ENCODE measurements at places on chromosomes 12 and 14.
A peak's percentile ranks its signal among the peaks of the same experiment; 100 is the strongest.

- DNase-seq = no peak
- H3K4me3 ChIP-seq = peak overlapping the region; percentile 55
- H3K27me3 ChIP-seq = no peaks in the 10 kb centered on the region
- peak overlapping the region; percentile 41 for H3K27ac ChIP-seq
- peaks cover 56% of the 10 kb centered on the region for H3K4me1 ChIP-seq
Measured at GRCh38 chr12:104522985-104523722, 66.4 kb downstream of the CHST11 start.

GRCh38 chr14:49497725-49498348 is 88.3 kb downstream of the RPS29 start:
- no peak overlapping the region for H3K27ac ChIP-seq
- no peak for DNase-seq
- peaks cover 4% of the 10 kb centered on the region for H3K36me3 ChIP-seq
- peaks cover 6% of the 10 kb centered on the region for H3K4me1 ChIP-seq

DNA sequence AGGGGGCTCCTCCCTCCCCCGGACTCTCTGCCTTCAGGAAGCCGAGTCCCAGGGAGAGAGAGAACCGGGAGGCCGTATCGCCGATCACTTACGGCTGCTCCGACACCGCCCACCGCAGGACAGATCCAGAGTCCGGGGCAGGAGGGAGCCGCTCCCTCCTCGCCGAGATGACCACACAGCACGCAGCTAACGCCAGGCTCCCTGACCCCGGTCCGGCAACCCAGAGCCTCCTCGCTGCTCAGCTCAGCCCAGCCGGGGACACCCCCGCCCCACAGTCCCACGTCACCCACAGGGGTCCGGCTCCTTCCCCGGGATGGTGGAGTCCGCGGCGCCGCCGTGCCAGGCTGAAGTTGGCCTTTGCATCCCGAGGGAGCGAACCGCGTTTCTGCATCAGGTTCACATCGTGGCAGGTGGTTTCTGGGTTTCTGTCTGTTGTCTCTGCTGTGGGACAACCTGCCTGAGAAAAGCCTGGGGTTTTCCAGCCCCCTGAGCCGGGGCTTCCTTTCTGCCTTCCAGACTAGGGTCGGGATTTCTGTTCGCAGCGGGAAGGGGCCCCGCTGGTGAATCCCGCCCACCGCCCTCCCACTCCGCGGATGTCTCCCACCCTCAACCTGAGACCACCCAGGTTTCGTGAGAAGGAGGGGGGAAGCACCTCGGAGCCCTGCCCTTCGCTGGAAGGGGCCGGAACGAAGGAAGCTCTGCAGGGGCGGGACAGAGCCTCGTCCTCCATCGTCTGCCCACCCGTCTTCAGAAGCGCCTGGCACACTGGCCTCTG is 61.2 kb downstream of the NOC4L start:
- peaks cover 3% of the 10 kb centered on the region for H3K36me3 ChIP-seq
- H3K27me3 ChIP-seq = peaks cover 33% of the 10 kb centered on the region
- H3K4me1 ChIP-seq = peaks cover 7% of the 10 kb centered on the region
- H3K27ac ChIP-seq = no peak overlapping the region

DNA sequence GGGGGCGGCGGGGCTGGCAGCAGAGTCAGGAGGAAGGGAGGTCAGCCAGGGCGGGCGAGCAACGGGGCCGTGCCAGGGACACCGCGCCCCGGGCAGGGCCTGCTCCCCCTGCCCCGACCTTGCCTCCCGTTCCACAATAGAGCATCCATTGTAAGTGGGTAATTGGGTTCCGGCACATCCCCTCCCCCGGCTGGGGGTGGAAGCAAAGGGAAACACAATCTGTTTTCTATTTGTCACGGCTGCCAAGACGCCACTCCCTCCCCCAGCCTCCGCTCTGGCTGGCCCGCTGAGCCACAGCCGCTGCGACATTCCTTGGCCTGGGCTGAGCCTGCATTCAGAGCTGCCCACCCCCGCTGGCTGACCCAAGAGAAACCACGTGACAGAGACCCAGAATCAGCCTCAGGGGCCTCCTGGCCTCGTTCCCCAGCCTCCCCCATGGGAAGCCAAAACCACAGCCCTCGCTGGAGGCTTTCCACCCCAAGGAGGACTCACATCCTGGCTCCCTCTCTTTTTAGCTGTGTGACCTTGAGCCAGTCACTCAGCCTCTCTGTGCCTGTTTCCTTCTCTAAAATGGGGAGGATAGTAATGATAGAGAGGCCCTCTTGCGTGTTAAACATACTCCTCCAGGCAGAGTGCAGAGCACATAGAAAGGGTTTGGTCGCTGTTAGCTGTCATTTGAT is 117.6 kb downstream of the SCARB1 start:
- H3K27me3 ChIP-seq = peaks cover 41% of the 10 kb centered on the region
- H3K27ac ChIP-seq = no peak overlapping the region
- DNase-seq = no peak
- peaks cover 10% of the 10 kb centered on the region for H3K4me1 ChIP-seq
- peaks cover 1% of the 10 kb centered on the region for H3K36me3 ChIP-seq

GRCh38 chr14:50516091-50516490 is 16.3 kb downstream of the MAP4K5 start:
- no peaks in the 10 kb centered on the region for H3K27me3 ChIP-seq
- no peak overlapping the region for H3K4me3 ChIP-seq
- peaks cover 6% of the 10 kb centered on the region for H3K4me1 ChIP-seq
- H3K36me3 ChIP-seq = peaks cover 2% of the 10 kb centered on the region

- no peak overlapping the region for H3K4me3 ChIP-seq
- no peaks in the 10 kb centered on the region for H3K4me1 ChIP-seq
- peaks cover 7% of the 10 kb centered on the region for H3K27me3 ChIP-seq
Measured at GRCh38 chr12:47473091-47473490, 232.7 kb downstream of the RPAP3 start.

DNA sequence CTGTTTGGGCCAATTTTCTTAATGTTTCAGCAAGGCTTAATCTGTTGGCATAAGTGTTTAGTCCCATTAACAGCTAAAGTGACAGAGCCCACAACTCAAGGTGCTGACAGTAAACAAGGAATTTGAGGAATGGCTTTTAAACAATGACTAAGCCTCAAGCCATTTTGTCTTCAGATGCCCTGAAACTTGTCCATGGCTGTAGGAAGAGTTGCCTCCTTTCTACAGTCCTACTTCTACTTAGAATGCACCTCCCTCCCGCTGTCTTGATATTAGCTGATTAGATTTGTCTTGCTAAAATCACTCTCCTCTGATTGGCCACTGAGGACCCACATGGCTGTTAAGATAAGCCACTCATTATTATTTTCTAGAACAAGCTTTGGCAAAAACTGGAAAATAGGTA is 188.4 kb upstream of the OTX2 start:
- no peaks in the 10 kb centered on the region for H3K4me1 ChIP-seq
- H3K4me3 ChIP-seq = no peak overlapping the region
- peaks cover 31% of the 10 kb centered on the region for H3K27me3 ChIP-seq
- DNase-seq = no peak
- H3K27ac ChIP-seq = no peak overlapping the region
- H3K36me3 ChIP-seq = no peaks in the 10 kb centered on the region

- no peak for DNase-seq
- peaks cover 3% of the 10 kb centered on the region for H3K36me3 ChIP-seq
- H3K4me3 ChIP-seq = peak overlapping the region; percentile 61
Measured at GRCh38 chr14:24315807-24316596, 4.7 kb downstream of the LTB4R start.

GRCh38 chr14:101035466-101036225 is 132.1 kb upstream of the RTL1 start:
- no peak overlapping the region for H3K4me3 ChIP-seq
- DNase-seq = no peak
- no peak overlapping the region for H3K27ac ChIP-seq
- H3K4me1 ChIP-seq = peaks cover 2% of the 10 kb centered on the region

GRCh38 chr14:54975856-54976255 is 51.0 kb downstream of the WDHD1 start:
- H3K27me3 ChIP-seq = no peaks in the 10 kb centered on the region
- no peak overlapping the region for H3K4me3 ChIP-seq
- peaks cover 3% of the 10 kb centered on the region for H3K4me1 ChIP-seq
- no peak overlapping the region for H3K27ac ChIP-seq

GRCh38 chr14:105136401-105137322 is 31.9 kb downstream of the JAG2 start:
- no peaks in the 10 kb centered on the region for H3K4me1 ChIP-seq
- no peaks in the 10 kb centered on the region for H3K36me3 ChIP-seq
- H3K4me3 ChIP-seq = no peak overlapping the region
- no peak for DNase-seq
- peaks cover 14% of the 10 kb centered on the region for H3K27me3 ChIP-seq
- H3K27ac ChIP-seq = no peak overlapping the region

DNA sequence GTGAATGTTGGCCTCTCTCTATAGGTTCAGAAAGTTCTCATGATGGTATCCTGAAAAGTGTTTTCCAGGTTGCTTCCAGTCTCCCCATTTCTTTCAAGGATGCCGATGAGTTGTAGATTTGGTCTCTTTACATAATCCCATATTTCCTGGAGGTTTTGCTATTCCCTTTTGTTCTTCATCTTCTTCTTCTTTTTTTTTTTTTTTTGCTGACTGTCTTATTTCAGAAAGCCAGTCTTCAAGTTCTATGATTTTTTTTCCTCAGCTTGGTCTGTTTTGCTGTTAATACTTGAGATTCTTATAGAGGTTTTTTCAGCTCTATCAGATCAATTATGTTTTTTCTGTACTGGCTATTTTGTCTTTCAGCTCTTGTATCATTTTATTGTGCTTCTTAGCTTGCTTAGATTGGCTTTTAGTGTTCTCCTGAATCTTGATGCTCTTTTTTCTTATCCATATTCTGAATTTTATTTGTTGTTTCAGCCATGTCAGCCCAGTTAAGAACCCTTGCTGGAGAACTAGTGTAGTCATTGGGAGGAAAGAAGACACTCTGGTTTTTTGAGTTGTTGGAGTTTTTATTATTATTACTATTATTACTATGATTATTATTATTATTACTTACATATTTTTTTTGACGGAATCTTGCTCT is 124.4 kb downstream of the FUT8 start:
- no peak for DNase-seq
- H3K4me3 ChIP-seq = no peak overlapping the region
- no peak overlapping the region for H3K27ac ChIP-seq
- H3K27me3 ChIP-seq = no peaks in the 10 kb centered on the region
- H3K4me1 ChIP-seq = no peaks in the 10 kb centered on the region

- no peak overlapping the region for H3K27ac ChIP-seq
- no peaks in the 10 kb centered on the region for H3K27me3 ChIP-seq
- H3K36me3 ChIP-seq = no peaks in the 10 kb centered on the region
- H3K4me1 ChIP-seq = peaks cover 2% of the 10 kb centered on the region
- H3K4me3 ChIP-seq = no peak overlapping the region
- DNase-seq = no peak
Measured at GRCh38 chr14:32339188-32339587, 10.1 kb downstream of the AKAP6 start.

- H3K4me1 ChIP-seq = peaks cover 11% of the 10 kb centered on the region
- peaks cover 2% of the 10 kb centered on the region for H3K36me3 ChIP-seq
- no peak for DNase-seq
- no peaks in the 10 kb centered on the region for H3K27me3 ChIP-seq
Measured at GRCh38 chr14:69154779-69155178, 1.9 kb upstream of the DCAF5 start.

GRCh38 chr14:32913725-32914124 is 25.0 kb upstream of the NPAS3 start:
- DNase-seq = no peak
- peaks cover 26% of the 10 kb centered on the region for H3K27me3 ChIP-seq
- H3K4me3 ChIP-seq = no peak overlapping the region
- no peak overlapping the region for H3K27ac ChIP-seq
- H3K4me1 ChIP-seq = no peaks in the 10 kb centered on the region

DNA sequence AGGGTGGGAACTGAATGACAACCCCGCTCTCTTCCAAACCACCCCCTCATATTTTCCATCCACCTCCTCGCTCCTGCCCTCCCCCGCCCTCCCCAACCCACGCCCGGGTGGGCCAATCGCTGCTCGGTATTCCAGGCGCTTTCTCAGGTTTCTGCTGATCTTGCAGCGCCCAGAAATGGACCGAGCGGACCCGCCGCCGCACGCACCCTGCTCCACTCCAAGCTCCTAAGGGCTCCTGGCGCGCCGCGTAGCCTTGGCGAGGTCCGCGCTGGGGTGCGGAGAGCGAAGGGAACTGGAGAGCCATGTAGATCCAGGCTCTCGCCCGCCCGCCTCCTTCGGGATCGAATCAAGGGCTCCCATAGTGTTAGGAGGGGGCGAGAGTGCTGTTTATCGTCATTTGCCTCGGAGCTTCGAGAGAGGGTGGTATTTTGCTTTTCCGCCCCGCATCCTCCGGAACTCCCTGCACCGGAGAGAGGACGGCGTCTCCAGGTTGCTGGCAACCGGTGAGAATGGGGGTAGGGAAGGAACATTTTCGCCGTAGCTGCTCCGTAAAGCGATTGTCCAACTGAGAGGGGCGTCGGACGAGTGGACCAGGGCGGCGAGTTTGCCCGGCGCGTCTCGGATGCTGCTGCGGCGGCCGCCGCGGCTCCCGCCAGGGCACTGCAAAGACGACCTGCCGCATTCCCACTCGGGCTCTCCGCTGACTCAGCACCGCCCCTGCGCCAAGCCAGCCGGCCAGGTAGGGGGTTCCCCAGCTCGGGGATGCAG is at the start of gene KCNA1:
Gene KCNA1 (plus strand): TSS at position 172 of the 768 bp plus-strand sequence. CDS start 1,474 bp downstream, outside the sequence.
- DNase-seq = no peak
- peaks cover 11% of the 10 kb centered on the region for H3K36me3 ChIP-seq
- H3K27ac ChIP-seq = no peak within 1 kb of the TSS
- peaks cover 24% of the 10 kb centered on the region for H3K27me3 ChIP-seq

DNA sequence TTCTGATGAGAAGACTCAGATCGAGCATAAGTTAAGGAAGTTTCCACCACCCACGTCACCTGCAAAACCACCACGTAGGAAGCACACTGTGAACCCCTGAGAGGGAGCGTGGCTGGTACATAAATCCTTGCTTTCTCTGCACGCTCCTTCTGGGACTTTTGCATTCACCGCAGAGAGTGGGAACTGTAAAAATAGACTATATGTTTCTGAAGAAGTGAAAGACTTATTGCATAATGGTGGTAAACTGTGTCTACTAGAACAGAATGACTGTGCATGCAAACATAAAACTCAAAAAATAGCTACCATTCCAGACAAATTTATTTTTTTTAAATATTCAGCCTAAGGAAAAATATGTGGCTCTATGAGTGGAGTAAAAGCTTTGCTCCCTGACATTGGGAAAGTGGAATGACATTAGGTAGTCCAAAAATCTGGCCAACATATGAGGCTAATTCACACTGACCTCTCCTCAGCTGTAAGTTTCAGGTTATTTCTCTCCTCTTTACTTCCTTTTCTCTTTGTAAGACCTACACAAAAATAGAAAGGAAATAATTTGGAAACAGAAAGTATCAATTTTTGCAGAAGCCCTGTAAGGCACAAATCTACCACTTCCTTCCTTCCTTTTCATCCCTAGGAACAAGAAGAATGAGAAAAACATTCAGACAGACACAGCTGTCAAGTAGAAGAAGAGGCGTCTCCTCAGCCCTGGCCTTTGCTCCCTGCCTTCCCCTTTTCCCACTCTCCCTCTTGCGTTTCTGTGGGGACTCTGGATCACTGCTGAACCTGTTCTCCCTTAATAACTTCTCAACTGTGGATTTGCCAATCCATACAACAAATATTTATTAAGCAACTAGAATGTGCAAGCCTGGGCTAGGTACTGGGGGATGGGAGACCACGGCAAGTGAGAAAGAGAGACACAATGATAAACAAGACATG is 264.3 kb upstream of the FOXN3 start:
- H3K4me3 ChIP-seq = peak overlapping the region; percentile 86
- DNase-seq = no peak
- H3K27me3 ChIP-seq = no peaks in the 10 kb centered on the region
- peak overlapping the region; percentile 95 for H3K27ac ChIP-seq
- no peaks in the 10 kb centered on the region for H3K36me3 ChIP-seq

GRCh38 chr12:1835211-1836131 is 15.1 kb downstream of the LRTM2 start:
- H3K27ac ChIP-seq = no peak overlapping the region
- H3K4me1 ChIP-seq = peaks cover 7% of the 10 kb centered on the region
- H3K36me3 ChIP-seq = no peaks in the 10 kb centered on the region

GRCh38 chr14:75602503-75602902 is 24.1 kb downstream of the FLVCR2 start:
- no peak overlapping the region for H3K4me3 ChIP-seq
- no peak overlapping the region for H3K27ac ChIP-seq
- H3K36me3 ChIP-seq = no peaks in the 10 kb centered on the region
- H3K4me1 ChIP-seq = no peaks in the 10 kb centered on the region
- H3K27me3 ChIP-seq = no peaks in the 10 kb centered on the region
